Dorsolateral prefrontal cortex (tissue), 122 donors: ENCODE measurements at places on chromosomes 13 and 19. TPM values are rescaled to one million over a fixed set of nuclear protein-coding genes. Genes with fewer than 3 reads are reported as not detected.

The CRX gene
- not detected for total RNA-seq

DNA sequence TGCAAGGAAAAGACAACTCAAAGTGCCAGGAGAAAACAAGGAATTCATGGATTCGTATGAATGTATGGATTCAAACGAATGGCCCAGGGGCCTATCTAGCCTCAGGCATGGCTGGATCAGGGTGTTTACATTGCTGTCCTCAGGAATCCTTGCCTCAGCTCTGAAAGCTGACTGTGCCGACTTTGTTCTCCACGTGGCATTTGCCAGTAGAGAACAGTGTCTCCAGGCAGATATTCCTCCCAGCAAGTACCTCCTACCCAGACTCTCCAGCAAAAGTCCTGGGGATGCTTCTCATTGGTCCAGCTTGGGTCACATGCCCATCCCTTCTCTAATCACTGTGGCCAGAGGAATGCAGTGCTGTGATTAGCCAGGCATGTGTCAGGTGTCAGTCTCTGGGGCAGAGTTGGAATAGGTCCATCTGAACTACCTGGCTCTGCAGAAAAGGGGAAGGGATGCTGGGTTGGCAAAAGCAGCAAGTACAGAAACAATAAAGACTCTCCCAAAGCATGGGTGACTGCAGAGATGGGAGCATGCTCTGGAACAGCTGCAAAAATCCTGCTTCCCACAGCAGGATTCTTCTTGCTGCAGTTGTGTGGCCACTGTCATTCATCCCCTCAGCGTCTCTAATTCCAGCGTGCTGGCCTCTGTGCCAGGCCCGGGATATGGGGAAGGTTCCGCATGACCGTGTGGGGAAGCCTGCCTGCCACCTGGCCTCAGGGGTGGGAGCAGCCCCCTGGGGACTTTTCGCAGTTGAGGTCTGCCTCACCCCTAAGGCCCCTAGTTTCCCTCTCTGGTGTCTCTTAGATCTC, 30.0 kb downstream of the CCNE1 start:
- no peak for DNase-seq

The TEX101 gene
- total RNA-seq, result not detected

The C19orf47 gene
- 36.6 TPM for total RNA-seq

The MAP4K1 gene
- total RNA-seq, result 6.8 TPM

DNA sequence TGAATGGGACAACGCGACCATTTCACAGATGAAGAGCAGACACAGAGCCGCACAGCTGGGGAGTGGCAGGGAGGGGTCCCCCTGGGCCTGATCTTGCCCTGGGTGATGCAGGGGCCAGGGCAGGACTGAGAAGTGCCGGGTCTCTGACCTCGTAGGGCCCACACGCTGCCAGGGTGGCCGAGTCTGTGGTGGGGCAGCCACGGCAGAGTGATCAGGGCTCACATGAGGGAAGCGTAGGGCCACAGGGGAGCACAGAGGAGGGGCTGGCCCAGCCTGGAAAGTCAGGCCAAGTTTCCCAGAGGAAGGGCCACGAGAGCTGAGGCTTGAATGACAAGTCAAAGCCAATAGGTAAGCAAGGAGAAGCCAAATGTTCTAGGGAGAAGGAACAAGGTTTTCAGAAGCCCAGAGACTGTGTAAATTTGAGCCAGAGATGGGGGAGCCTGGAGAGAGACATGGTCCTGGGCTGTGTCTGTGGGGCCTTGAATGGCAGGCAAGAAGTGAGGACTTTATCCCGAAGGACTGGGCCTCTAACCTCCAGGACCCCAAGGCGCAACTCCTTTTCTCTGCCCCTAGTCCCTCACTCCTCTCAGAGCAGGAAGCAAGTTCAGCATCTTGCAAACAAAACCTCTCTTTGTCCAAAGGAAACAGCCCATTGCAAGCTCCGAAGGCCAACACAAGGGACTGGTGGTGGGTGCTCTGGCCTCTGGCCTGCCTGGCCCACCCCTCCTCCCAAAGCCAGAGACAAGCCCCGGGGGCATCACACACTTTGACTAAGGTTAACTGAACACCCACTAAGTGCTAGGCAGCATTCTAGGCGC, 31.7 kb upstream of the FXYD3 start:
- no peak for DNase-seq

The NOVA2 gene
- 75.8 TPM for total RNA-seq

The GNG8 gene
- total RNA-seq, result not detected

The SMIM17 gene
- 11.9 TPM for total RNA-seq

The TMEM238 gene
- 0.51 TPM for total RNA-seq

GRCh38 chr13:94825507-94825906, 113.2 kb upstream of the SOX21 start:
- DNase-seq, result peak; percentile 69

GRCh38 chr19:10975374-10976130, 14.7 kb downstream of the SMARCA4 start:
- DNase-seq, result no peak

- no peak for DNase-seq
These were observed 809 bp downstream of the MISP start for GRCh38 chr19:751501-752341.

GRCh38 chr19:15317392-15318071, 14.8 kb downstream of the BRD4 start:
- no peak for DNase-seq

The ATP1A3 gene
- 156 TPM for total RNA-seq

- DNase-seq, result no peak
These were observed 52.0 kb upstream of the GAS6 start for GRCh38 chr13:113915786-113916329.

GRCh38 chr19:50830266-50831025, 2.9 kb downstream of the KLK15 start:
- DNase-seq, result no peak

GRCh38 chr19:32459204-32459865, 53.8 kb downstream of the DPY19L3 start:
- no peak for DNase-seq

DNA sequence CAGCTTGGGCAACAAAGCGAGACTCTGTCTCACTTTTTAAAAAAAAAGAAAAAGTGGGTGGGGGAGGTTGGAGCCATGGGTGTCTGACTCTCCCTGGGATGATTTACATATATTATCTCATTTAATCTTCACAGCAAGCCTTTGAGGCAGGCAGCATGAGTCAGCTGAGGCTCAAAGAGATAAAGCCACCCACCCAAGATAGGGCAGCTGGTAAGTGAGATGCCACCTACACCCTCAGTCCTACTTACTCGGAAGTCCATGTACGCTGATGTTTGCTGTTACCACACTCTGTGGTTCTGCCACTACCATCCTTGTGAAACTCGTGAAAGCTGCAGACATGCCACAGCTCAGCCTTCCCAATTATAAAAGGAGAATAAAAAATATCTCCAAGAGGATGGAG, 142.0 kb upstream of the TSHZ3 start:
- DNase-seq, result peak; percentile 57

GRCh38 chr19:53907690-53908089, 1.4 kb upstream of the CACNG7 start:
- no peak for DNase-seq

GRCh38 chr13:97116754-97117153, 105.4 kb upstream of the MBNL2 start:
- no peak for DNase-seq

- no peak for DNase-seq
These were observed 1792.7 kb upstream of the MIR17HG start for GRCh38 chr13:89554801-89555200.

The SPRED3 gene
- total RNA-seq, result 8.3 TPM

The IGFL2 gene
- total RNA-seq, result 2.1 TPM

The ZNF534 gene
- 9.1 TPM for total RNA-seq

GRCh38 chr13:111245576-111246384, 74.7 kb upstream of the TEX29 start:
- no peak for DNase-seq

- no peak for DNase-seq
These were observed 97.5 kb downstream of the SLC10A2 start for GRCh38 chr13:102968572-102969228.

The SYDE1 gene
- 6.6 TPM for total RNA-seq

- no peak for DNase-seq
These were observed 4.5 kb upstream of the CFAP97D2 start for GRCh38 chr13:114174529-114174961.

DNA sequence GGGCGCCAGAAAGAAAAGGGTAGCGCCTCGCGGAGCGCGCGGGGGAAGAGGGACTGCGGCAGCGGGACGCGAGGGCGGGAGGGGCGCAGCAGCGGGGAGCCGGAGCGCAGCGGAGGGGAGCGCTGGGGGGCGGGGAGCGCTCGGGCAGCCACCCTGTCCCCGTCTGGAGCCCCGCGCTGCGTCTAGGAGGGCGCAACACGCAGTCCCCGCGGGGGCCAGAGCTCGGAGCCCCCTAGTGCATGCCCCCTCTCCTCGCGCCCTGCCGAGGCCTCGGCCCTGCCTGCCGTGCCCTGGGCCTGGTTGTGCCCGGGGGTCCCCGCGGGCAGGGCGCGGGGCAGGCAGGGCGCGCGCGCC, 37.9 kb downstream of the SOX1 start:
- no peak for DNase-seq

The CD22 gene
- 107 TPM for total RNA-seq

DNA sequence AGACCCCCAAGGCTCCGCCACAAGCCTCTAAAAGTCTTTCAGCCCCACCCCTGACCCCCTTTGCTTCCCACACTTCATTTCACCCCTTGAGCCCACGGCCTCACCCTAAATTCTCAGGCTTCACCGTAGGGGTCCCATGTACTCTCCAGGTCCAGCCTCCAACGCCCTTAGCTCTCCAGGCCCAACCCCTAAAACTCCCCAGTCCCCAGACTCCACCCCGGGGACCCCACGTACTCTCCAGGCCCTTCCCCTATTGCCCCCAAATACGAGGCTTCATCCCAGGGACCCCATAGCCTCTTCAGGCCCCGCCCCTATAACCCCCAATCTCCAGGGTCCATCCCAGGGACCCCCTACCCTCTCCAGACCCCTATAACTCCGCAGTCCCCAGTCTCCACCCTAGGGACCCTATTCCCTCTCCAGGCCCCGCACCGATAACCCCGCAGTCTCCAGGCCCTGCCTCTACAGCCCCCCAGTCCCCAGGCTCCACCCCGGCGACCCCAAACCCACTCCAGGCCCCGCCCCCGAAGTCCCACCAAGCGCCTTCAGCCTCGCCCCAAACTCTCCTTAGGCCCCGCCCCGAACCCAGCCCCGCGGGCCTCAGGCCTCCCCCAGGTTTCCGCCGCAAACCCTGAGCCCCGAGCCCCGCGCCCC, 619 bp downstream of the MED16 start:
- DNase-seq, result no peak

The ZGLP1 gene
- 11.4 TPM for total RNA-seq

DNA sequence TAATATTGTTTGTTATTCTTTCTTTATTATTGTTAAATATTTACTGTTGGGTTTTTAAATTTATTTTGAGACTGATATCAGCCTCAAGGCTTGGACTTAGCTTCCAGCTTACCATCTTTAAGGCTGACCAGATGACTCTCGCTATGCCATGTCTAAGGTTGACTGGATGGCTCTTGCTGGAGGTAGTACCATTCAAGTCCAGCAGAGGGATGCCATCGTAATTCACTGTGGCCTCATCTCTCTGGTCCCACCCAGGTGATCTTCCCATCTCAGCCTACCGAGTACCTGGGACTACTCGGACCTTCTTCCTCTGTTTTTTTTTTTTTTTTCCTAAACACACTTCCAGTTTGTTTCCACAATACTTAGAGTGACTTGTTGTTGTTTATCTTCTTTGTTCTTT, 41.7 kb upstream of the ZNF91 start:
- no peak for DNase-seq

DNA sequence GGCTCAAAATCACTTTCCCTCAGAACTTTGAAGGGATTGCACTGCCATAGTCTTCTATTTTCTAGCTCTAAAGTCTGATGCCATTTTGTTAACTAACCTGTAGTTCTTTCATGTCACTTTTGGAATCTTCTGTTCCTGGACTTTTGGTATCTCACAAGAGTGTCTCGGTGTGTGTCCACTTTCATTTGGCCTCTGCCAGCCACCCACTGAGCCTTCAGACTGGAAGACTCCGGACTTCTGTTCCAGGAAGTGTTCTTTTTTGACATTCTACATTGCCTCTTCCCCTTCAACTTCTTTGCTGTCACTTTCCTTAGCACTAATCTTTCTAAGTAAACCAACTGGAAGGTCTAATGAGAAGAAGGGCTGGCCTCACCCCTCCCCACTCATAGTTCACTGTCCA, 25.0 kb upstream of the LAMP1 start:
- no peak for DNase-seq

DNA sequence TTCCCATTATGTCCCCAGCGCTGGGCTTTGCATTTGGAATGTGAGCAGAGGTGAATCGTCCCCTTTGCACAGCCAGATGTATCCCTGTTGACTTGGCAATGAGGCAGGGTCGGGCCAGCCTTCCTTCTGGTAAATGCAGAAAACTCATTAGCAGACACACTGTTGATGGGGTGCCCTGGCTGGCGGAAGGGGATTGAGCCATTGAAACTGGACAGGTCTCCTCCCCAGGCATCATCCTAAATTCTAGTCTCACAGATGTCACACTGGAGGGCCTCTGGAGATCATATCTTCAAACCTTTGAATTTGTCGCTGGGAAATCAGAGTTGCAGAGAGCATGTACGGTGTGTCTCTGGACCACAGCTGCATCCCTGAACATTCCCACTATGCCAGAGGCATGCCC, 219.5 kb upstream of the TSHZ3 start:
- DNase-seq, result no peak

GRCh38 chr19:12703046-12703445, 6.6 kb upstream of the FBXW9 start:
- DNase-seq, result no peak

The ONECUT3 gene
- total RNA-seq, result not detected

The SIAH3 gene
- total RNA-seq, result 1.8 TPM

- DNase-seq, result no peak
These were observed 14.6 kb downstream of the FRY start for GRCh38 chr13:32045982-32046785.

The ADAMTSL5 gene
- total RNA-seq, result 2.3 TPM

- DNase-seq, result no peak
These were observed 478.4 kb downstream of the TSHZ3 start for GRCh38 chr19:30870876-30871275.
